Inflammatory macrophage treated with lipopolysaccharide for 1 hour (primary cell): ENCODE measurements at places on chromosomes 1 and 21.

GRCh38 chr21:20151741-20152140 is 846.5 kb upstream of the NCAM2 start:
- DNase-seq: no peak

- DNase-seq: no peak
Observed at GRCh38 chr1:235054466-235054865, 74.2 kb downstream of the TOMM20 start.

GRCh38 chr21:41966041-41966833 is 12.4 kb upstream of the C2CD2 start:
- no peak for DNase-seq

DNA sequence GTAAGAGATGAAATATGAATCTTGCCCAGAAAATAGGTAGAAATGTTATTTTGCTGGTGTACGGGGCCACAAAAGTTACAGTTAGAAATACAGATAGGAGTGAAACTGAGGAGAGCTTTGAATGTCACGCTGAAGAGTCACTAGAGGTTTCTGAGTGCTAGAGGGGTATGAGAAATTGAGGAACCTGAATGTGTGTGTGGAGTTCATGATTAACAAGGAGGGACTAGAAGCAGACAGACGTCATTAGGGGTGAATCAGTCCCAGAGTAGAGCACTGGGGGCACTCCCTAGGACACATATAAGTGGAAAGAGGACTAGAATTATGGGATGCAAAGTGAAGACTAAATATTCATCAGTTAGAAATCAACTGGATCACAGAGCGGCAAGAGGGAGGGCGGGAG is 188.9 kb upstream of the MAP1LC3C start:
- no peak for DNase-seq

DNA sequence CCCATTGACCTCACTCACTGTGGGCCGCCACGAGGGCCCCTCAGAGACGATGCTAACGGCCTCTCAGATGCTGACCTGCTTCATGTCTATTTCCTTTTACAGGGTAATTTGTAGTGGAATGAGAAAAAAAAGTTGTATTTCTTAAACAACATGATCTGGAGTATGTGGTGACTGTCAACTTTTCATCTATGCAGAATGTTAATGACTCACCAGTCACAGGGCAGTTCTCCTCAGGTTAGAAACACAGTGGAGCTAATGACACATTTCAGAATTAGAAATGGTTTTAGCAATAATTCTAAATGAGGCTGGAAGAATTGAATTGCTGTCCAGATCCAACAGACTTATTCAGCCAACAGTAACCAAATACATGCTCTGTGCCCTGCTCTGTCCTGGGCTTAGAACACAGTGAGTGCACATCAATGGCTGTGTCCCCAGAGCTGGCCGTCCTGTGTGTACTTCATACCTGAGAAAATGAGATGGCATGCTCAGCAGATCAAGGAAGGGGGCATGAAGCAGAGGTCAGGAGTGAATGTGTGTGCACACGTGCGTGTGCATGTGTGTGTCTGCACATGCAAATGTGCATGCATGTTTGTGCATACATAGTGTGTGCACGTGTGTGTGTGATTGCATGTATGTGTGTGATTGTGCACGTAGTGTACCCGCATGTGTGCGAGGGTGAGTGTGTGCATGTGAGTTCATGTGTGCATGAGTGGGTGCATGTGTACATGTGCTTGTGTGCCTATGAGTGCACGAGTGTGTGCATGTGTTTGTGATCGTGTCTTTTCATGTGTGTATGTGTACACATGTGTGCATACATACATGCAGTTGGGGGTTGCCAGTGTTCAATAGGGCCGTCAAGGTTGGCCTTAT is 145.3 kb downstream of the PCBP3 start:
- DNase-seq: no peak

DNA sequence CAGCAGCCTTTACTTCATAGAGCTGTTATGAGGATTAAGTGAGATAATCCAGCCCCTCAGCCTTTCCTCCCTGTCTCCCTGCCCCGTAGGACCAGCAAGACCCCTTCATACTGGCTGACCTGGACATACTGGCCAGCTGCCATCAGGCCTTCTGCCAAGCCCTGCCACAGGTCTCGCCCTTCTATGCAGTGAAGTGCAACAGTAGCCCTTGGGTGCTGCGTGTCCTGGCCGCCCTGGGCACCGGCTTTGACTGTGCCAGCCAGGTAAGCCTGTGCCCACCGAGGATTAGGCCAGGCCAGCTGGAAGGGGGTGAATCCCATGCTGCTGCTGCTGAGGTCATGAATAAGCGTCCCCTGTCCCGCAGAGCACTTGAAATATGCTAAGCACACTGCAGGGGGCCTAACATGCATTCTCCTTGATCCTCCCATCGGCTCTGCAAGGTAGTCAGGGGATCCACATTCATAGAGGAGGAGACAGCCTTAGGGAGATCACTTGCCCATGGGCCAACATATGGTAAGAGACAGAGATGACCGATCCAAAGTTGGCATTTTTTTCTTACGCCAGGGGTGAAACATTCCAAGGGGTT is 73.3 kb upstream of the TINAGL1 start:
- no peak for DNase-seq

- DNase-seq: no peak
Observed at GRCh38 chr1:63010913-63011660, 227.2 kb downstream of the ATG4C start.

GRCh38 chr21:42156690-42157605 is 62.0 kb upstream of the ABCG1 start:
- DNase-seq: no peak

DNA sequence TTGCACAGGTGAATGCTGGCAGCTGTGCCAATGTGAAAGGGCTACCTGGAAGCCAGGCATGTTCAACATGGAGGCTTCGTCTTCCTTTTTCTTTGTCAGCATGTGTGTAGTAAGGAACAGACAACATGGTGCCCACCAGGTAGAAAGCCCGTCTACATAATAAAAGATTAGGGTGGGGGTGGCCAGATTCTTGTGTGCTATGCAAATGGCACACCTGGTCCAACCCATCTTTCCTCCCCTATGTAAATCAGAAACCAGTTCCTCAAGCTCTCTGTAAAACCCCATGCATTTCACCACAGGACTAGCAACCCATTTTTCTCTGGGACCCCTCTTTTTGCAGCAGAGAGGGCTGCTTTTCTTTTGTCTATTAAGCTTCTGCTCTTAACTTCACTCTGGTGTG is 72.3 kb upstream of the ZP4 start:
- DNase-seq: no peak

DNA sequence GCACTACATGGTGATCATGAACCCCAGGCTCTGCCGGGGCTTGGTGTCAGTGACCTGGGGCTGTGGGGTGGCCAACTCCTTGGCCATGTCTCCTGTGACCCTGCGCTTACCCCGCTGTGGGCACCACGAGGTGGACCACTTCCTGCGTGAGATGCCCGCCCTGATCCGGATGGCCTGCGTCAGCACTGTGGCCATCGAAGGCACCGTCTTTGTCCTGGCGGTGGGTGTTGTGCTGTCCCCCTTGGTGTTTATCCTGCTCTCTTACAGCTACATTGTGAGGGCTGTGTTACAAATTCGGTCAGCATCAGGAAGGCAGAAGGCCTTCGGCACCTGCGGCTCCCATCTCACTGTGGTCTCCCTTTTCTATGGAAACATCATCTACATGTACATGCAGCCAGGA is 589 bp downstream of the OR2W3 start:
- no peak for DNase-seq

GRCh38 chr1:45979074-45979777 is 153.2 kb downstream of the PIK3R3 start:
- no peak for DNase-seq

DNA sequence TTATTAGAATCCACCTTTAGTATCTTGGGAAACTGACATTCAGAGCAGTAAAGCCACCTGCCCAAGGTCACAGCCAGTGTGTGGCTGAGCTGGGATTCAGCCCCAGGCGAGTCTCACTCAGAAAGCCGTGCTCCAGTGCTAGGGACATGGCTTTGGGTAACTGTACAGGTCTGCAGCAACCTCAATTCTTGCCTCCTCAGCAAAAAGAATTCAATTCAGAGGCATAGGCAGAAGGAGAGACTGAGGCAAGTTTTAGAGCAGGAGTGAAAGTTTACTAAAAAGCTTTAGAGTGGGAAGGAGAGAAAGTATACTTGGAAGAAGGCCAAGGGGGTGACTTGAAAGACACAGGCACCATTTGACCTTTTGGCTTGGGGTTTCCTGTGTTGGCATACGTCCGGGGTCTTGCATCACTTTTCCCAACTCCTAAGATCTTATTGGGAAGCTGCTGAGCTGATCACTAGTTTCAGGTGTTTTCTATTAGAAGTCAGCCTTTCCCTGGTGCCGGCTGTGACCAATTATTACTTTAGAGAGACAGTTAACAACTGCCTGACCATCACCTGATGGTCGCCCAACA is 529.3 kb downstream of the MATN1 start:
- no peak for DNase-seq

DNA sequence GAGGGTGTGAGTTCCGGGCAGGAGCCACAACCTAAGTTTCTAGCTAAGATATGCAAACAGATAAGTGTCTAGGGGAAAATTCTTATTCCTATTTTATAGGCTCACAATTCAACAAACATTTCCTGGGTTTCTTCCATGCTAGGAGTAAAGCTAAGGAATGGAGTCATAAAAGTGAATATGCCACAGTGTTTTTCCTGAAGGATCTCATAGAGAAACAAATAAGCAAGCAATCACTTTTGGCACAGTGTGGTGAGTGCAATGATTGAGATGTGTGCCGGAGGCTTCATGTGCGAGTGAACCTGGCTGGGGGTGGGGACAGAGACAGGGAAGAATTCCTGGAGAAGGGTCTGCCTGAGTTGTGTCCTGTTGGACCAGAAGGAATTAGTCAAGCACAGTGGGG is 147.4 kb downstream of the TENT5C start:
- DNase-seq: no peak

DNA sequence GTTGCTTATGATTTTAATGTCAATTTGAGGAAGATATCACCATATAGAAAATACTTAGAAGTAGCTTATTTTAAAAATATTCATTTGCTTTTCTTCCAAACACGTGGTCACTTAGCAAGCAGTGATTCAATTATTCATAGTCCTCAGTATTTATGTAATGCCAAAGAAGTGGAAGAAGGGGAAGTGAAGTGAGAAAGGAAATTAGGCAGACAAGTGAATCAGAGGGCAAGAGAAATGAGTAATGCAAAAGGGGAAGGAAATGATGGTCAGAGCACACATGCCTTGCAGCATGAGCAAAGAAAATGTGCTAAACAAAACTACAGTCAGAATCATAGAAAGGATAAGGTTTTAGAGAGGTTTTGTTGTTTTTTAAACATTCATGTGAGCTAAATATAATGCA is 31.8 kb downstream of the SDCCAG8 start:
- DNase-seq: peak; percentile 85

DNA sequence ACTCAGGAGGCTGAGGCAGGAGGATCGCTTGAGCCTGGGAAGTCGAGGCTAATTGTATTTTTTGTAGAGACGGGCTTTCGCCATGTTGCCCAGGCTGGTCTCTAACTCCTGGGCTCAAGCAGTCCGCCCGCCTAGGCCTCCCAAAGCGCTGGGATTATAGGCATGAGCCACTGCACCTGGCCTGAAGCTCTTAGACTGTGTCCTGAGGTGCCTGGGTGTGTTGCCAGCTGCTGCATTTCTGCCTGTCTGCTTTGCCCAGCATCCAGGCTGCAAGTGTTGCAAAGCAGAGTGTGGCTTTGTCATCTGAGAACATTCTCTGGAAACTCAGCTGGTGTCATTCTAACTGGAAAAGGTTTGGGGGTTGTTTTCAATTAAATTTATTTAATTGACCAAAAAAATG is 105.0 kb downstream of the HUNK start:
- no peak for DNase-seq

- DNase-seq: no peak
Observed at GRCh38 chr1:17819129-17819802, 64.1 kb downstream of the ACTL8 start.
